ENCODE measurements at places on chromosomes 6 and 20. TPM values are rescaled to one million over a fixed set of nuclear protein-coding genes. Genes with fewer than 3 reads are reported as not detected.

EDN3 gene
- total RNA-seq, result not detected

SSTR4 gene
- total RNA-seq, result not detected

WFDC10B gene
- not detected for total RNA-seq

CLPSL1 gene
- total RNA-seq, result not detected

SPATA25 gene
- 0.60 TPM for total RNA-seq

RFX6 gene
- total RNA-seq, result not detected

CABLES2 gene
- total RNA-seq, result 0.47 TPM

GJA10 gene
- total RNA-seq, result not detected

SLC4A11 gene
- 1.2 TPM for total RNA-seq

DZANK1 gene
- total RNA-seq, result 1.2 TPM

MOG gene
- not detected for total RNA-seq

PTGIS gene
- total RNA-seq, result 209 TPM

LPA gene
- not detected for total RNA-seq

AMD1 gene
- 13.2 TPM for total RNA-seq

RAET1G gene
- total RNA-seq, result 3.3 TPM

HEBP2 gene
- 29.5 TPM for total RNA-seq

OTOR gene
- total RNA-seq, result not detected

BPIFB1 gene
- not detected for total RNA-seq

SEL1L2 gene
- 0.23 TPM for total RNA-seq

NKAPL gene
- total RNA-seq, result 1.4 TPM

REM1 gene
- not detected for total RNA-seq

RRAGD gene
- 4.9 TPM for total RNA-seq
